ENCODE measurements at places on chromosomes 12 and 14.

GRCh38 chr12:66910366-66910974, 231.6 kb upstream of the GRIP1 start:
- no peak for DNase-seq

DNA sequence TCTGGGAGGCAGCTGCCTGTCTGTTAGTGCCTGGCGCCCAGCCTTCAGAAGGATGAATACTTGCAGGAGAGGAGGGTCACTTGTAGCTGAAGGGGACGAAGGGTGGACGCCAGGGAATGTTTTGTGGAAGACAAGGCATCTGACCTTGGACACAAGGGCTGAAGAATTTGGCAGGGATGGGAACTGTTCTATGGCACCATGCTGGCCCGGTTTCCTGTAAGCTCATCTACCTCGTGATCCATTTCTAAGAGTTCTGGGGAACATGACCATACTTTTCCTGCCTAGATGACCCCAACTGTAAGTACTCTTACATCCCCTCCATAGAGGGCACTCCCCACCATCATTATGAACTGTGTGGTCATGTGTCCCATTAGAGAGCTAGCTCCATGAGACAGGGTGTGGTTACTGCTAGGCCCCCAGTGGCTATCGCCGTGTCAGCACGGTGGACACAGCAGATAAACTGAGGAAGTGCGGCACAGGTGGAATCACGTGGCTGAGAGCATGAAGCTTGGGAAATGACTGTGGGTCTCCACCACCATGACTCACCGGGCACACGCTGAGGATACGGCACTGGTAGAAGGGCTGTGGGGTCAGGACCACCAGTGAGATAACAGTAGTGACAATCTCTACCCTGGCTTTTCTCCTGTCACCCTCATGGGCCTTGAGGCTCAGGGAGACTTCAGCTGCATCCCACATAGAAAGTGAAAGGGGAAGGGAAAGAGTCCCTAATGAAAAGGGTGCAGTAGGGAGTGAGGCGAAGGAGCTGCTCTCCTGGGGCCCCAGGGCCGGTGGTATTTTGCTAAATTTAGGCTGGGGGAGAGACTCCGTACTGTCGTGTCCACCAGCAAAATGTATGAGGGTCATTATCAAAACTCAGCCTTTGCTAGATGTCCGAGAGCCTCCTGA, 252.6 kb downstream of the FOXN3 start:
- DNase-seq: no peak

GRCh38 chr14:76870166-76870565, 44.0 kb downstream of the LRRC74A start:
- DNase-seq: no peak

GRCh38 chr14:54797556-54797955, 105.1 kb downstream of the GCH1 start:
- DNase-seq: no peak

GRCh38 chr12:51323317-51323960, 535 bp downstream of the BIN2 start:
- DNase-seq: no peak

DNA sequence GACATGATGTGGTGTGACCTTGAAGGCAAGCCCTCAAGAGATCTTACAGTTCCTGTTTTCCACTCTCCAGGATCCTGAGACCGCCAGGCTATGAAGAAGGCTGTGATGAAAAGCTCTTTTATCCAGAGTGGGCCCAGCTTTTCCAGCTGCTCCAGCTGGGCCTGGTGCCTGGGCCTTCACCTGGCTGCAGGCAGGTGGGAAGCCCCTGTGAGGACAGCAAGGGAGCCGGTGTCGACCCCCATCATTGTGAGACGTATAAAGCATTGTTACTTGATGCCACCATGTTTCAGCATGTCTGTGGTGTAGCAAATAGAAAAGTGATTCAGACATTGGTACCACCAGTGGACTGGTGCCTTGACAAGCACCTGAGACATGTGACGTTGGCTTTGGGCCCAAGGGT, 190.2 kb downstream of the KIF26A start:
- DNase-seq: no peak

- peak; percentile 52 for DNase-seq
Measured at GRCh38 chr14:29028973-29029582, 262.5 kb downstream of the FOXG1 start.

GRCh38 chr12:34598851-34599529, 576.7 kb downstream of the ALG10 start:
- no peak for DNase-seq

- peak; percentile 56 for DNase-seq
Measured at GRCh38 chr14:71324767-71325272, 417.6 kb downstream of the PCNX1 start.

GRCh38 chr12:29752121-29752520, 31.6 kb downstream of the TMTC1 start:
- DNase-seq: no peak

GRCh38 chr12:56999456-56999855, 6.9 kb downstream of the ZBTB39 start:
- DNase-seq: no peak

- DNase-seq: no peak
Measured at GRCh38 chr12:45587877-45588533, 141.5 kb upstream of the ARID2 start.

GRCh38 chr12:106855221-106855758, 80.8 kb downstream of the RIC8B start:
- no peak for DNase-seq
